NCI-H2081 (cell line): ENCODE measurements at places on chromosomes 16 and 17.

DNA sequence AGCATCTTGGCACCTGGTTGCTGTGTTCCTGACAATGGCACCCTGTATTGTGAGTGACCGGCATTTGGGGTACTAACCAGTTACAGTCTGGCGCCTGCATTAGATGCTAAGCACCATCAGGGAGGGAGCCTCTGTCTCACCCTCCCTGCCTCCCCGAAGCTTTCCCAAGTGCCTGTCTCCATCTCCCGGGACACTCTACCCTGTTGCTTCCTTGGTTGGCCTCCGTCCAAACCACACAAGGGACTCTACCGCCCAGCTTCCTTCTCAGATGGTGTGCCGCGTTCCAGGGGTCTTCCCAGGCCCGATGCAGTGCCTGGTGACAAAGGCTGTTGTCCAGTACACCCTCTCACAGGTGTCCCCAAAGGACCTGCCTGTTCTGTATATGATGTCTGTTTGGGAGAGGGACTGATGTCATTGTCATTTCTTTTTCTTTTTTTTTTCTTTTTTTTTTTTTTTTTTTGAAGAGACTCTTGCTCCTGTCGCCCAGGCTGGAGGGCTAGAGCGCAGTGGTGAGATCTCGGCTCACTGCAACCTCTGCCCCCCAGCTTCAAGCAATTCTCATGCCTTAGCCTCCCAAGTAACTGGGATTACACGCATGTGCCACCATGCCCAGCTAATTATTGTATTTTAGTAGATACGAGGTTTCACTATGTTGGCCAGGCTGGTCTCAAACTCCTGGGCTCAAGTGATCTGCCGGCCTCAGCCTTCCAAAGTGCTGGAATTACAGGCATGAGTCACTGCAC is 6.7 kb downstream of the SNN start:
- DNase-seq: peak; percentile 5

DNA sequence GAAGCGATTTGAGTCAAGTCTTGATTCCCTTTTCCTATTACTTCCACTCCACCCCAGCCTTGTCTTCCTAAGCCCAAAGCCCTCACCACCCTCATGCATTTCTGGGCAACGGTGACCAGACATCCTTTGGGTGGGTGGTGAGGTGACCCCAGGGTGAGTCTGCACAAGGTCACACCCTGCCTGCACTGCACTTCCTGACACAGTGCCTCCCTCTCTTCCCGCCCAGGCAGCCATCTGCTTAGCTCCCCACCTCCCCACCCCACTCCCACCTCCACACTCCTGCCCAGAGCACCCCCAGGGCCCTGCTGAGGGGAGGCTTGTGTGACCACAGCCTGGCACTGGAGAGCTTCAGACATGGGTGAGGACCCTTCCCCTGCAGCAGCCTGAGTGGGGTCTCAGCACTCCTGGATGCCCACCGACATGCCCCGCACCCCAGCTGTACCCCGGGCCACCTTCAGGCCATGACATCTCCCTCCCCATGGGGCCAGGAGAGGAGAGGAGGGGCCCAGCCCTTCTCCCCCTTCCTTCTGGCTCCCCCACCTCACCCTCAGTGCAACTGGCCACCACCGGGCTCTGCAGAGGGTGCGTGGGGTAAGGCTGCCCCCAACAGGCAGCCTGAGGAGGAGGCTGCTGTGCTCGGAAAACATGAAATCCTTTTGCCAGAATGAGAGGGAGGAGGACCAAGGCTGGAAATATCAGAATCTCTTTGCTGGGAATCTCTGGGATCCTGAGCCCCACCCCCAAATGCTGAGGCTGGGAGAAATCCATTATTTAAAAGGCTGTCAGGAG is 68.6 kb downstream of the CCT6B start:
- no peak for DNase-seq

- no peak for DNase-seq
These were observed 3.3 kb downstream of the CD2BP2 start for GRCh38 chr16:30351586-30352419.

- no peak for DNase-seq
These were observed 3.3 kb downstream of the TBX4 start for GRCh38 chr17:61455324-61456060.

DNA sequence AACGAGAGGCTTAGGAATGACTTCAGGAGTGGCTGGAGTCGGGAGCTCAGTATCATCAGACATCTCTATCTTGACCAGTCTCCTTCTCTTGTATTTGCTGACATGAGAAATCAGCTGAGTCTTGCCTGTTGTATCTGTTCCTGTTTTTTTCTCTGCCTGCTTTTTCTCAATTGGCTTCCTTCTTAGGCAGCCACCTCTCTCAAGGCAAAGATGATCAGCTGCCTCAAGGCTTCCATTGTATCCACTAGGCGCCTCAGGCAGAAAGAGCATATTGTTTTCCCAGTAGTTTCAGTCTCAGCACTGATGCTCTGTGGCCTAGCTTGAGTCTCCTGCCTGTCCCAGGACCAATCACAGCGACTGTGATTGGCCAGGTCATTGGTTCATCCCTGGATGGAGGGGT is 306.2 kb downstream of the CPPED1 start:
- DNase-seq: no peak
